ENCODE measurements at places on chromosomes 16 and 17.

DNA sequence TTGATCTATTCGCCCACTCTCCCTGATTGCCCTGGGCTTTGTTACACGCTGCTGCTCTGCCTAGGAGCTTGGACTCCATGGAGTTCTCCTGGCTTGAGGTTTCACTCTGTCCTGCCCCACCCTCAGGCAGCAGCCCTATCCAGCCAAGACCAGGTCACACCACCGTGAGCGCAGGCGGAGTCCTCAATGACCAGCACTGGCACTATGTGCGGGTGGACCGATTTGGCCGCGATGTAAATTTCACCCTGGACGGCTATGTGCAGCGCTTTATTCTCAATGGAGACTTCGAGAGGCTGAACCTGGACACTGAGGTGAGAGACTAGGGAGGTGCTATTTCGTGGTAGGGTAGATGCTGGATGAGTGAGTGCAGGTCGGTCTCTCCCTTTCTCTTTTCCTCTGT, 3.5 kb downstream of the CNTNAP1 start:
- no peak for DNase-seq

DNA sequence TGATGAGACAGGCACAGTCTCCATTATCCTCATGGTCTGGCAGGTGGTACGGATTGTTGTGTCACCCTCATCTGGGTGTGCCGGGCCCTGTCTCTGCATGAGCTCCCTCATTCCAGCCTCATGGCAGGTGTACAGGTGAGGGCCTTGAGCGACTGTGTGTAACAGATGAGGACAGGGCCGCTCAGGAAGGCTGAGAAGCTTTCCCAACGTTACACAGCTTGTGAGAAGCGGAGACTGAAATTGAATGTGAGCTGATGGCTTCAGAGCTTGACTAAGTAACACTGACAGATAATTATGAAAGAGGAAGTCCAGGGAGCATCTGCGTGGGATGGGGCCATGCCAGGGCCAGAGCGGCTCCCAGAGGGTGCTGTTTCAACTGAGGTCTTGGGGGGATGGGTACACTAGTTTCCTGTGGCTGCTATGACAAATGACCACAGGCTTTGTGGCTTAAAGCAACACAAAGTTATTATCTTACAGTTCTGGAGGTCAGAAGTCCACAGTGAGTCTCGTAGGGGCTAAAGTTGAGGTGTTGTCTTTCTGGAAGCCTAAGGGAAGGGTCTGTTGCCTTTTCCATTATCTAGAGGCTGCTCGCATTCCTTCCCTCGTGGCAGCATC, 36.7 kb downstream of the CMIP start:
- DNase-seq, result peak; percentile 86

- DNase-seq, result no peak
Observed at GRCh38 chr17:81310949-81311550, 15.9 kb upstream of the SLC38A10 start.

DNA sequence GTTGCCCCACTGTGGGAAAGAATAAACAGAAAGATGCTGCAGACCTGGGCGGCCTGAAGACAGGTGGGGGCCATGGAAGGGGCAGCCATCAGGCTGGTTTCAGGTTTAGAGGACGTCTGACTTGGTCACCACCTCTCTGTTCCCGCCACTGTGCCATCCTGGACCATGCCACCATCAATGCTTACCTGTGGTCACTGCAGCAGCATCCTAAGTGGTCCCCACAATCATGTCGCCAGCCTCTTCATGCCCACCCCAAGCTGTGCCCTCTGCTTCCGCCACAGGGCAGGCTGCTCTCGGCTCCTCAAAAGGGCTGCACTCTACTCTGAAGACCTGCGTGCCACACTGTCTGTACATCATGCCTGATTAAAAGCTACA, 10.4 kb downstream of the SMIM5 start:
- DNase-seq, result no peak

- no peak for DNase-seq
Observed at GRCh38 chr16:55505333-55506015, 3.4 kb upstream of the LPCAT2 start.

DNA sequence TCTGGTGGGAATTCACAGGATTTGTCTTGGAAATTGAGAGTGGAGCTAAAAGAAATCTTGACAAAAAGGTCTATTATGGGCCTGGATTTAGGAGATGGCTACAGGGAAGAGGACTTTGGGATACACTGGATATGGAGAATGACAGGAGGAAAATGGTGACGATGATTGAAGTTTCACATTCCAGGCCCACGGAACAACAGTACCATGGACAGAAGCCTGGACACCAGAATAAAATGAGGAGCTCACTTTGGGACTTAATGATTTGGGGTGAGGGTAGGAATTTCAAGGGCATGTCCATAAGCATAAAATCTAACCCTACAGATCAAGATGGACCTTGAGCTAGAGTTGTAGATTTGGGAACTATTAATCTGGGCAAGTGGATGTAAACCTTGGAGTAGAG, 47.8 kb upstream of the DNAH9 start:
- DNase-seq, result no peak

- no peak for DNase-seq
Observed at GRCh38 chr17:13601776-13602551, at the start of gene HS3ST3A1. TSS of gene HS3ST3A1 (minus strand) at chr17:13601929. CDS start at chr17:13601129, 800 bp downstream.

- DNase-seq, result no peak
Observed at GRCh38 chr16:70270176-70270575, 18.4 kb upstream of the EXOSC6 start.

GRCh38 chr16:66265048-66265415, 101.5 kb upstream of the CDH5 start:
- no peak for DNase-seq

- no peak for DNase-seq
Observed at GRCh38 chr17:11935734-11936406, 61.4 kb downstream of the ZNF18 start.

DNA sequence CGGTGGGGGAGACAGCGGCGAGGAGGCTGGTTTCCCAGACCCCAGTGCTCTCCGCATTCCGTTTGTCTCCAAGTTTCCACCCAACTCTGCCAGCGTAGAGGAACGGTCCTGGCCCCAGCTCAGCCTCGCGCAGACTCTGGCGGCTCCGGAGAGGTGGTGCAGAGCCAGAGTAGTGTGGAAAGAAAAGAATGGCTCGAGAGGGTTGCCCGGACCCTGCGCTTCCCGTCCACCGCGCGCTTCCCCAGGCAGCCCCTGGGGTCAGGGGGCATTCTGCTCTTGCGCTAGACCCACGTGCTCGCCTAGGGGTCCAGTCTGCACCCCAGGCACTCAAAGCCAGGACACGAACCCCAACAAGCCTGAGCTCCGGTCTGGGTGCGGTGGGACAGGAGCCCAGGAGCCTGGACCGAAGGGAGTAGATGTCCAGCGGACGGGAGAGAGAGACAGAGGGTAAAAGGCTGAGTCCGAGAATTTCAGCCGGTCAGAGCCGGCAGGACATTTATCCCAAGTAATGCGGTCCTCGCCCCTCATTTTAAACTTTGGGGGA, 3.8 kb downstream of the PMP22 start:
- no peak for DNase-seq

GRCh38 chr17:1907909-1908698, 78.3 kb downstream of the RPA1 start:
- peak; percentile 3 for DNase-seq

- DNase-seq, result no peak
Observed at GRCh38 chr17:80380068-80380467, 34.9 kb upstream of the ENDOV start.

DNA sequence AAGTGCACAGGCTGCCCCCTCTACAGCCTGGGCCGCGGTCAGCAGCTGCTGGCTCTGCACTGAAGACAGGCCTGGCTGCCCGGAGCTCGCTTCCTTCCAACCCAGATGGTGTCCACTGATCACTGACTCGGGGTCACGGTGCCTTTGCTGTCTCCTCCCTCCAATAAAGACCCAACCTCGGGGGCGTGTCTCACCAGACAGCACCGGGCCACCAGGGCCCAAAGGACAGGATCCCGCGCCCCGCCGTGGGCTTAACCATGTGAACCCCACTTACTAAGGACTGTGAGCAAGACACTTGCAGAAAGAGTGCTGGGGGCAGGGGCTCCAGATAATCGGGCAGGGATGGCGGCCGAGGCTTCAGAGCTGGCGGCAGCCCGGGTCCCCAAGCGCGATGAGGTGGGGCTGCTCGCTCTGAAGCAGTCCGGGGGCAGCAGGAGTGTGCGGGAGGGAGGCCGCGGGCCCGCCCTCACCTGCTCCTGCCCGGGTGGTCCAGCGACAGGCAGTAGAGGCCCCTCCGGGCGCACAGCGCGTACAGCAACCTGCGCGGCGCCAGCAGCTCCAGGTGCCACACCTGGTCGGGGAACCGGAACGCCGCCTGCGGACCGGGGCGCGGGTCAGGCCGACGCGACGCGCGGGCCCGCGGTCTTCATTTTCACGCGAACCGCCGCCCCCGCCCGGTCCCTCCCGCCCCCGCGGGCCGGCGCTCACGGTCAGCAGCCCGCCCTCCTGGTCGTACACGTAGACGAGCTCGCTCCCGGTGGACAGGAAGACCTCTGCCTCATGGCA, 502 bp downstream of the FAAP100 start:
- no peak for DNase-seq

- DNase-seq, result no peak
Observed at GRCh38 chr17:64008346-64008745, 10.2 kb downstream of the PRR29 start.

DNA sequence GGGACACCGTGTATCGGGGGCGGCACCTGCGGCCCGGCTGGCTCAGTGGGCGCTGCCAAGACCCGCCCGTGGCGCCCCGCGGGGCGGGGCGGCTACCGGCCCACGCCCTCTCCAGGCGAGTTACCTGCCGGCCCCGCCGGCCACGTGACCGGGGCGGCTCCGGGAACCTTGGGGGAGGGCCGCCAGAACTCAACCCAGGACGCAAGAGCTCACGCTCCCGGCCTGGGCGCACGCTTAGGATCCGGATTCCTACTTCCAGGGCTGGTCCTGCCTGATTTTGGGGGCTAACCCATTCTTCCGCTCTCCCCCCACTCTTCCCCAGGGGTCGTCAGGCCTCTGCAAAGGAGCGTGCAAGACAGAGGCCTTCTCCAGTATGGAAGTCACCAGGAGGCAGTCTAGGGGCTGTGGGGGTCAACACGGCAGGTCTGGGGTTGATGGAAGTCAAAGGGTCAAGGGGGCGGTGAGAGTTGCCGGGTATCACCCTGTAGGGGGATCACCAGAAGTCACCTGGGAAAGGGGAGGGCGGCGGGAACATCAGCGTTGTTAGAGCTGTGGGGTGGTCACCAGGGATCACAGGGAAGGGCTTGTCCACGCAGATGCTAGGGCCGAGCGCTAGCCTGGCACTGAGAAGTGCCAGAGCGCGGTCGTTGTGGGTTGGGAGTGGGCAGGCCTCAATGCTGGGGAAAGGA, 354 bp upstream of the ESRP2 start:
- DNase-seq, result peak; percentile 55

DNA sequence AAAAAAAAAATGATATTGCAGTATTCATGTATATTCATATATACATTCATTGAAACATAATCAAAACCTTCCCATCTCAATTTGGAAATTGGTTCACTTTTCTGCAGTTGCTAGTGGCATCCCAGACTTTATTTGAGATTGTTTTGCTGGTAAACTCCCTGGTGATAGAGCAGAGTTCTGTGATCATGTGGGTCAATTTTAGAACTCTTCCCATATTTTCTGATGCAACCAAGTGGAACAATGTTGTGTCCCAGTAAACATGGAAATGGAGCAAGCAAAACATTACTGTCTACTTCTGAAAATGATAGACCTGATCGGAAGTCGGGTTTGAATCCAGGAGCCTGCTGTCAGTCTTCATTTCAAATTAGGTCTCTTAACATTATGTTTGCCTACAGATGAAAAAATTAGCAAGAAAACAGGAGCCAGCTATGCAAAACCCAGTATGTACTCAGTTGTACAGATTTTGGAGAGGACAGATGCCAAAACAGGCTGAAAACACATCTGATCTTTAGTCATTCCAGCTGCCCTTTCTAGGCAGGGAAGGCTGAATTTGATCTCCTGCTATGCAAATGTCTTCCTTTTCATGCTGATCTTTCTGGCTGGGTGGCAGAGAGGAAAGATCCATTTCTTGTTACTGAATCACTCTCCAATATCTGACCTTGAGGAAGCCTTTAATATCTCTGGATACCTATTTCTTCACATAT, 786.6 kb upstream of the SOX9 start:
- no peak for DNase-seq

- no peak for DNase-seq
Observed at GRCh38 chr17:9050801-9051401, 29.6 kb downstream of the NTN1 start.

GRCh38 chr17:76566988-76567431, 18.6 kb downstream of the ST6GALNAC2 start:
- DNase-seq, result no peak

- DNase-seq, result no peak
Observed at GRCh38 chr16:81601601-81602255, 157.1 kb downstream of the CMIP start.

- DNase-seq, result no peak
Observed at GRCh38 chr17:65366102-65366844, 195.2 kb downstream of the AXIN2 start.

DNA sequence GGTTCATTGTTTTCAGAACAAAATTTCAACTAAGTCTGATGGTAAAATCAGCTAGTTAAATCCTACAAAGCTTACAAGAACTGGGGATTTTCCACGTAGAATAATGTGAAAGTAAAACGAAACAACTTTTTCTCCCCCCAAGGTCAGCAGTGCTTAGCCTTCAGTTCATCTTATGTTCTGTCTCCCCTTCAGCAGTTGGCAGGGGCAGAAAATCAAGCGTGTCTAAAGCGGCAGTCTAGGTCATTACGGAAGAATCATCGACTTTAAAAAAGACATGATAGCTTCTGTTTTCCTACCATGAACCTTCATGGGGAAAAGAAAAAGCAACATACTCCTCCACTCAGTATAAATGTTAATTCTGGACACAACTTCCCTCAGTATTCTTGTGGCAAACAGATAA, 50.7 kb downstream of the GNA13 start:
- DNase-seq, result no peak

Measured in CD4-positive, alpha-beta T cell treated with Interleukin-1 beta for 1 hour (primary cell).